ENCODE measurements at places on chromosomes 6 and 20. TPM values are rescaled to one million over a fixed set of nuclear protein-coding genes. Genes with fewer than 3 reads are reported as not detected.

ZSWIM3 gene
- 3.6 TPM for polyA plus RNA-seq

COL19A1 gene
- polyA plus RNA-seq = not detected

WFDC12 gene
- polyA plus RNA-seq = not detected

CDC25B gene
- 139 TPM for polyA plus RNA-seq

NEURL2 gene
- polyA plus RNA-seq = 1.9 TPM

MAS1 gene
- polyA plus RNA-seq = 0.15 TPM

LGSN gene
- 5.6 TPM for polyA plus RNA-seq

LINC00237 gene
- polyA plus RNA-seq = 1.3 TPM

HLA-DQB1 gene
- polyA plus RNA-seq = 1.4 TPM
